Iris pigment epithelial cell (primary cell): ENCODE measurements at places on chromosomes 6 and 20.

GRCh38 chr6:23413327-23414050, 712.5 kb upstream of the NRSN1 start:
- peak; percentile 31 for DNase-seq

- no peak for DNase-seq
These were observed 65.2 kb downstream of the EDN1 start for GRCh38 chr6:12355354-12355753.

DNA sequence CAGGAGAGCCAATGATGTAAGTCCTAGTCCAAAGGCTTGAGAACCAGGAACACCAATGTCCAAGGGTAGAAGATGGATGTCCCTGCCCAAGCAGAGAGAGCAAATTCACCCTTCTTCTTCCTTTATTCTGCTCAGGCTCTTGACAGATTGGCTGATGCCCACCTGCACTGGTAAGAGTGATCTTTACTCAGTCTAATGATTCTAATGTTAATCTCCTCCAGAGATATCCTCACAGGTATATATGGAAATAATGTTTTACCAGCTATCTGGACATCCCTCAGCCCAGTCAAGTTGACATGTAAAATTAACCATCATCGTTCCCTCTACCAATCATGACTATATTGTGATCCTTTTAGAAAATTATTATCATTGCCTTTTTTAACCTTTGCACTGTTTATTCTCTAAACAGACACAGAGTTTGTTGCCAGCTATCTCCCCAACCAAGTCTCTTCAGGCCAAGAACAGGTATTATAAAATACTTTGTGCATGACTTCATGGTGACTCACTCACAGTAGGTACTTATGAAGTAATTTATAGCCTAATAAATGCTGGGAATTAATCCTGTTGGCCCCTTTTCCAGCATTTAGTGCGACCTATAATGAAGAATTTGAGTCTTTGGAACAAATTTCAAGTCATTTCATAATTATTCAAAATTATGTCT, 26.2 kb upstream of the TSHZ2 start:
- no peak for DNase-seq

DNA sequence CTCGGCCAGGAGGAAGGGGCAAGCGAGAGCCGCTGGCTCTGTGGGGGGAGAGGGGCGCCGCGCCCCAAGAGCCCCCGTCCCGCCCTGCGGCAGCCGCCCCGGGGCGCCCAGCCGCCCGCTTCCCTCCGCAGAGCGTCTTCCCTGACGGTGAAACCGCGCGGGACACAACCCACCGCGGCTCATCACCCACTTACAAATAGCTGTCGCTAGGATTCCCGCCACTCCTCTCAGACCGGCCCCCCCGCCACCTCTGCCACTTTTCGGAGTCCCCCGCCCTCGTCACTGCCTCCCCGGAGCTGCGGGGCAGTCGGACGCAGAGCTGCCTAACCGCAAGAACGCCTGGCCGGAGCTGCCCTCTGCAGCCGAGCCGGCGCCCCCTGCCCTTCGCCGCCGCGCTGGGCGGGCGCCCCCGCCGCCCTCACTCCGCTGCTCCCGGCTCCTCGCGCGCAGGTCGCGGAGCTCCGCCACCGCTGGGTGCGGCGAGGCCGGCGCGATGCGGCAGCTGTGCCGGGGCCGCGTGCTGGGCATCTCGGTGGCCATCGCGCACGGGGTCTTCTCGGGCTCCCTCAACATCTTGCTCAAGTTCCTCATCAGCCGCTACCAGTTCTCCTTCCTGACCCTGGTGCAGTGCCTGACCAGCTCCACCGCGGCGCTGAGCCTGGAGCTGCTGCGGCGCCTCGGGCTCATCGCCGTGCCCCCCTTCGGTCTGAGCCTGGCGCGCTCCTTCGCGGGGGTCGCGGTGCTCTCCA, at the start of gene SLC35D3:
TSS of gene SLC35D3 (plus strand) at position 366 of the 749 bp plus-strand sequence. CDS start at position 494, 128 bp downstream.
- DNase-seq: peak; percentile 29

- DNase-seq: no peak
These were observed 4.3 kb downstream of the KCNQ5 start for GRCh38 chr6:72626126-72626525.
